Renal pelvis (tissue), 12 donors: ENCODE measurements at places on chromosomes 5 and 9. TPM values are rescaled to one million over a fixed set of nuclear protein-coding genes. Genes with fewer than 3 reads are reported as not detected.
A peak's percentile ranks its signal among the peaks of the same experiment; 100 is the strongest.

Gene C5orf52
- polyA plus RNA-seq: not detected

Gene ADRA1B
- 3.5 TPM for polyA plus RNA-seq

Gene PFDN1
- 112 TPM for polyA plus RNA-seq

DNA sequence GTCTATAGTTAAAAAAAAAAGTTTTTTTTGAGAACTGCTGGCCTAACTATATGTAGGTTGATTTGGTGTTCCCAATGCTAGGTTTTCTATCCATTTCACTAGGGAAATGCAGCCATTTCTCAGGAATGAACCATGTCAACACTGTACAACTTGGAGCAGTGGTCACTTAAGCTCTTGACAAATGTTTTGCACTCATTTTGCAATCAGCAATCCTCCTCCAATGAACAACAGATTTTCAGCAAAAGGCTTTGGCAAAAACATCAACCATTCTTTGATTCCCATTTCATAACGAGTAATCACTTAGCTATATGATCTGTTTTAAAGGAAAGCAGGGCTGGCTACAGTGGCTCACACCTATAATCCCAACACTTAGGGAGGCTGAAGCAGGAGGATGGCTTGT, 17.9 kb downstream of the STRBP start:
- no peak for DNase-seq

GRCh38 chr5:90855296-90856010, 296.9 kb downstream of the ADGRV1 start:
- no peak for DNase-seq

GRCh38 chr5:2227433-2227832, 344.7 kb upstream of the IRX4 start:
- DNase-seq: no peak

DNA sequence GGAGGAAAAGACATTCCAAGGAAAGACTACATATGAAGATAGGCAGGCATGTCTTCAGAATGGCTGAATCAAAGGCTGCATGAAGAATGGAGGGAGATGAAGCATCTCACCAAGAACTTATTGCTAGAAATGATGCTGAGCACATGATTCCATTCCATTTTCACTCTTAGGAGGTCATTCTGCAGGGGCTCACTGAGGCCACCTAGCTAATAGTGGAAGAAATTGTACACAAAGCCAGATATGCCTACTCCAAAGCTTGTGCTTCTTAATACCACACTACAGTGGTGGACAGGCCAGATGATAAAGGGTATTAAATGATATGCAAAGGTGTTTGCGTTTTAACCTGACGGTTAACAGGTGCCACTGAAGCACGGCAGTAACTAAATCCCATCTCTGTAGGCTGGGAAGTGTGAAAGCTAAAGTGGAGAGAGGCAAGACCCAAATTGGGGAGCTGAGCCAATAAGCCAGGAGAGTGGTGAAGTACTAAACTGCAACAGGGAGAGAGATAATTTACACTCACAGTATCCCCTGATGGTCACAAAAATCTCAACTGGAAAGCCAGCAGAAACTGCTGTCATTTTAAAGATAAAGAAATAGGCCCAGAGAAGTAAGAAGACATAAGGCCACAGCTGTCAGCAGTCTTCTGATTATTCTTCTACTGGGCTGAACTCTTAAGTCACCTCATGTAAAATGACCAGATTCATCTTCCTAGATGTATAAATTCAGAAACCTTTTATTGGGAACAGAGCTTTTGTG, 14.6 kb downstream of the NDUFA8 start:
- no peak for DNase-seq

DNA sequence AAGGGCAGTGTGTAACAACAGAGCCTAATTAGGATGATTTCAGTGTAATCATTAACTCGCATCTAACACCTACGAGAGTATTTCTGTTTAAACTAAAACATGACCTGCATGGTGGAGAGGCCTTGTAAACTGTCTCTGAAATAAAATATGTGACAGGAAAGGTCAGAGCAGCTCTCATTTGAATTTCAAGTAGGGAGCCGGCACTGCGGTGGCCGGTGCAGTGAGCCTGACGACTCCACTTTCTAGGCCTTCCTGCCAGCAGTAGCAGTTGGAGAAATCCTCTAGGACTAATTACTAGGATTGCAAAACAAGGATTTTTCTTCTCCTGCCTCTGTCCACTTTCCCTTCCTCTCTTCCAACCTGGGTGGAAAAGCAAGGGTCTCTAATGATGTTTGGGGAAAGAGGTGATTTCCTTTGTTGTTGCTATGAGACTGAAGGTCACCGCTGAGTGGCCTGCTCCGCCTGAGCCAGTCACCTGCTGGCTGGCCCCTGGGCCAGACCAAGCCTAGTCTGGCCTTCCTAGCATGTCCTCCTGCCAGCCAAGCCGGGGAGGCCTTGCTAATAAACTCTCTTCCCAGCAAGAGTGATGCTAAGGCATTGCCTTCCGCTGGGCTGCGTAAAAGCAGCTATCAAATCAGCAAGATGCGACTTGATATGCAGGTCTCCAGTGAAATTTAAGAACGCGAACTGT, 245.7 kb downstream of the PSAT1 start:
- DNase-seq: no peak

DNA sequence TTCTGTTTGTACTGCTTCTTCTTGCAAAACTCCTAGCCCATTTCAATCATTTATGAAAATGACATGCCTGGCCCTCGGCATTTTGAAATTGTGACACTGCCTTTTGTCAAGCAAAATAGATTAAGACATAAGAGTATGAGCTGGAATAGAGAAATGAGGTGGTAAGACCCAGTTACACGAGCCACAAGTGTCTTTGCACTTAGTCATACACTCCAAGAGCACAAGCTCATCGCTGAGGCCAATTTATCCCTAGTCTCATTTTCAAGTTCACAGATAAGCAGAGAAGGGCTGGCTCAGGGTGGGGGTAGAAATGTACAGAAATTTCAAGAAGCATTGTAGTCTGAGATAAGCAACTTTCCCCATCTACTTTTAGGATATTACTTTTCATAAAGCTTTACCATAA, 40.6 kb upstream of the MAP1B start:
- no peak for DNase-seq

- no peak for DNase-seq
Observed at GRCh38 chr5:60651872-60652620, 47.9 kb downstream of the DEPDC1B start.

DNA sequence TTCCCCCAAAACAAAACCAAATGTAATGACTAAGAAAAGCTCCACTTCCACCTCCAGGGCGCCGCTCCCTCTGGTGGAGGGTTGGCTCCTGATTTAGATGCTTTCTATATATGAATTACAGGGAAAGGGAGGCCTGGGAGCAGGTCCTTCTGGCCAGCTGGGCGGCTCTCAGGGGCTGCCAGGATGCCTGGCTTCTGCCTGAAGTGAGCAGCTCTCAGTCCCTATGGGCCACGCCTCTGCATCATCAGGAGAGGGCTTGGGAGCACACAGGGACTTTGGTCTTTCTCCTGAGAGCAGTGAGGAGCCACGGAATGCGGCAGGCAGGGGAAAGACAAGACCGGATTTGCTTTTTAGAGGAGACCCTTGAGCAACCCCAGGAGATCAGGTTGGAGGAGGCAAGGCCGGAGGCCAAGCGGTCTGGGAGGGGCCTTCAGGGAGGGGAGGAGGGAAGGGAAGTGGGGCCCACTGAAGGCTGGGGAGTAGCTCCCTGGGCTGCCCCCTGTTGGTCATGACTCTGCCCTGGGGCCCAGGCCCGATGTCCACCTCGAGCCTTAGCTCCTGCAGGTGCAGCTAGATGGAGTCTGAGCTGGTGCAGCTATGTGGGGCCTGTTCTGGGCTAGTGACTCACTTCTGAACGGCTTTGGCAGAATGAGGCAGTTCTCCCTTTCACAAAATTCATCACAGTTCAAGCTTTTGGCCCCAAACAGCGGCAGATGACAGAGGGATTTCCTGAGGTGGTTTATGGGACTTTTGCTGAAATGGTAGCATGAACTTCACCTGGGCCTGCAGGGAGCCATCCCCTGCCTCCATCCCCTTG, 11.3 kb upstream of the GRHPR start:
- no peak for DNase-seq

- DNase-seq: peak; percentile 39
Observed at GRCh38 chr5:179700401-179700918, 1.7 kb downstream of the CANX start.

- peak; percentile 72 for DNase-seq
Observed at GRCh38 chr9:132800038-132800648, 77.9 kb downstream of the AK8 start.

- DNase-seq: no peak
Observed at GRCh38 chr9:120873512-120873911, 3.5 kb downstream of the PHF19 start.

DNA sequence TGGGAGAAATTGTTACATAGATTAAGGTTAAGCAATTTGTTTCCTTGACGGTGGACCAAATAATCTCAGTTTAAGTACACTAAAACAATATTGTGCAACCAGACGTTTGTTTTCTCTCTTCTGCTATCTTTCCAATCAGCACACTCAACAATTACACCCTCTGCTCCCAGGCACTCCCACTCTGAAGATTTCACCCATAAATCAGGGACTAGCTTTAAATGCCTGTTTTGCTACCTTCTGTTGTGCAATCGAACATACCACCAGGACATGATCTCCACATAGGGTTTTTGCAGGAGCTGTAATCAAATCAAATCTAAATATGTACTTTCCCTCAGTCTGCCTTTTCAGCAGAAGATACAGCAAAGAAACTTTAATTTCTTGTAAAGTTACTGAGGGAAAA, 405.8 kb upstream of the TLE4 start:
- DNase-seq: no peak

DNA sequence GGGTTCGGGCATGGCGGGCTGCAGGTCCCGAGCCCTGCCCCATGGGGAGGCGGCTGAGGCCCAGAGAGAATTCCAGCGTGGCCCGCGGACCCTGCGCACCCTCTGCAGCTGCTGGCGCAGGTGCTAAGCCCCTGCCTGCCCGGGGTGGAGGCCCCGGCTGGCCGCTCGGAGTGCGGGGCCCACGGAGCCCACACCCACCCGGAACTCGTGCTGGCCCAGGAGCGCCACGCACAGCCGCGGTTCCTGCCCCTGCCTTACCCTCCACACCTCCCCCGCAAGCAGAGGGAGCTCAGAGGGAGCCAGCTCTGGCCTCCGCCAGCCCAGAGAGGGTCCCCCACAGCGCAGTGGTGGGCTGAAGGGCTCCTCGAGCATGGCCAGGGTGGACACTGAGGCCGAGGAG, 75.3 kb downstream of the MRPS30 start:
- DNase-seq: no peak

GRCh38 chr5:116557669-116558271, 16.9 kb downstream of the SEMA6A start:
- DNase-seq: no peak

- DNase-seq: no peak
Observed at GRCh38 chr9:87734106-87734505, 8.2 kb downstream of the CTSL start.

GRCh38 chr5:150584556-150585335, 55.7 kb upstream of the SYNPO start:
- DNase-seq: no peak

DNA sequence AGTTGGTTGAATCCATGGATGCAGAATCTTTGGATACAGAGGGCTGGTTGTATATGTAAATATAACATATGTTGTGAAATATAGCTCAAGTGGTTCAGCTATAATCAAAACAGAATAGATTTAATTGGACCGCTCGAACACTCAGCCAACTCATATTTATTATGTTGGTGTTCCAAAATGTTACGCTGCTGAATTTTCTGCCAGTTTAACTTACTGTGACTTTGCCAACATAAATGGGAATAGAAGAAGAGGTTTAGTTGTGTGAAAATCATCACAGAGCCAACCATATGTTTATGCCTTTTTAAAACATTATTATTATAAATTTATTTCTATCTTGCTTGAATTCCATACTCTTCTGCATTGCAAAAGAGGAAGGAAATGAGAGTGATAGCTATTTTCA, 178.2 kb upstream of the FBXL7 start:
- DNase-seq: no peak

DNA sequence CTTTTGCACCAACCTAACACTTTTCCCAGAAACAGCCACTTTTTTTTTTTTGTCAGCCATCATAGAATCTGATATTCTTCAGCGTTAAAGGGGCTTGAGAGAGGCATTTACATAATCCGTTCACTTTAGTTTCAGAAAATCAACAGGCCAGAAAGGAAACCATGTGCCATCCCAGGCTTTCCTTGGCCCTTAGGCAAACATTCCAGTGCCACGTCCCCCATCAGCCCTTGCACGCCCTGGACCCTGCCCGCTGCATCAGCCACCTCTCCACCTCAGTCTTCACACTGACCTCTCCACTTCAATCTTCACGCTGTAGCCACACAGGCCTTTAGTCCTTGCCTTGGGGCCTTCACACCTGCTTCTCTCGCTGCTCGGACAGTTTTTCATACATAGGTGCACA, 123.2 kb downstream of the GRIA1 start:
- DNase-seq: no peak
